ENCODE measurements at places on chromosomes 16 and 17.

- no peak for DNase-seq
Measured at GRCh38 chr17:1271030-1271423, 783 bp downstream of the BHLHA9 start.

DNA sequence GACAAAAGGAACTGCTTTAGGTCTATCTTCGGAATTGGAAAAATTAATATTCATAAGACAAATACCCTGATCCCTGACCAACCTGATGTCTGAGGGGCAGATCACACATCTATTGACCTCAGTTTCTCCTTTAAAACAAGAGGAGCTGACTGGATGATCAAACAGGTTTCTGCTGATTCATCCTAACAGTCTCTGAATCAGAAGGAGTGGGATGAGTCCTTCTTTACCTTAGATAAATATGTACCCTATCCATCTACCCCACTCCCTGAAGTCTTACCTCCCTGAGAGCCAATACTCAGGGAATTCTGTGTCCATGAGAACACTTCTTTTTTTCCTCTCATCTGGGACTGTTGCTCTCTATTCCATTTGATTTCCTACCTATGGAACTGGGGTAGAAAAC is 80.3 kb upstream of the CRHR1 start:
- DNase-seq: no peak

GRCh38 chr16:56277075-56277474 is 85.8 kb downstream of the GNAO1 start:
- no peak for DNase-seq

- DNase-seq: no peak
Measured at GRCh38 chr17:72165192-72165866, 44.5 kb downstream of the SOX9 start.

GRCh38 chr17:78576389-78577112 is 645 bp downstream of the DNAH17 start:
- DNase-seq: no peak

- peak; percentile 87 for DNase-seq
Measured at GRCh38 chr17:39621523-39622379, 5.0 kb upstream of the PPP1R1B start.

GRCh38 chr17:81394921-81395599 is at the start of gene BAHCC1:
Gene BAHCC1, plus strand, starts transcription at chr17:81395457. Its CDS starts 4,283 bp downstream, at chr17:81399740.
- DNase-seq: peak; percentile 66

DNA sequence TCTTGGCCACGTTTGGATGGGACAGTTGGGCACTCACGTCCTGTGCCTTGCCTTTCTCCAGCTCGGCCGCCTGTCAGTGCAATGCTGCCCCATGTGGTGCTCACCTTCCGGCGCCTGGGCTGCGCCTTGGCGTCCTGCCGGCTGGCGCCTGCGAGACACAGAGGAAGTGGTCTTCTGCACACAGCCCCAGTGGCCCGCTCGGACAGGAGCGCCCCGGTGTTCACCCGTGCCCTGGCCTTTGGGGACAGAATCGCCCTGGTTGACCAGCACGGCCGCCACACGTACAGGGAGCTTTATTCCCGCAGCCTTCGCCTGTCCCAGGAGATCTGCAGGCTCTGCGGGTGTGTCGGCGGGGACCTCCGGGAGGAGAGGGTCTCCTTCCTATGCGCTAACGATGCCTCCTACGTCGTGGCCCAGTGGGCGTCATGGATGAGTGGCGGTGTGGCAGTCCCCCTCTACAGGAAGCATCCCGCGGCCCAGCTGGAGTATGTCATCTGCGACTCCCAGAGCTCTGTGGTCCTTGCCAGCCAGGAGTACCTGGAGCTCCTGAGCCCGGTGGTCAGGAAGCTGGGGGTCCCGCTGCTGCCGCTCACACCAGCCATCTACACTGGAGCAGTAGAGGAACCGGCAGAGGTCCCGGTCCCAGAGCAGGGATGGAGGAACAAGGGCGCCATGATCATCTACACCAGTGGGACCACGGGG is 7.1 kb downstream of the ACSF3 start:
- no peak for DNase-seq

- no peak for DNase-seq
Measured at GRCh38 chr17:68613739-68614298, 12.7 kb upstream of the FAM20A start.

- no peak for DNase-seq
Measured at GRCh38 chr17:49995055-49995738, at the start of gene DLX3. Gene DLX3, minus strand, starts transcription at chr17:49995224. Its CDS starts 226 bp downstream, at chr17:49994998.

- no peak for DNase-seq
Measured at GRCh38 chr17:54405826-54406225, 494.8 kb upstream of the TOM1L1 start.

DNA sequence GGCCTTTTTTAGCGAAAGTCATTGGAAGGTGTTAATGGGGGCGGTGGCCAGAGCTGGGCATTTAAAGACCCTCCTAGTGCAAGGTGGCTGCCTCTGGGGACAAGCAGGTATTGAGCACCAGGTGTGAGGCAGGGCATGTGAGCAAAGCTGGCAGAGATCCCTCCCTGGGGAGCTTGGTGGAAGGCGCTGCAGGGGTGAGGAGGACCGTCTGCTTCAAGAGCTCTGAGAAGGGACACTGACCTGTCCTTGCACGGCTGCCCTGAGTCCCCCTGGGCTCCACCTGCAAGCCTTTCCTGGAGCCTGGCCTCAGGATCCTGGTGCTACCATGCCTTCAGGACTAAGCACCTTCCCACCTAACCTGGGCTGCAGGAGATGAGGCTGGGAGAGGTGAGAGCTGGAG is 127.0 kb upstream of the CIBAR2 start:
- no peak for DNase-seq

DNA sequence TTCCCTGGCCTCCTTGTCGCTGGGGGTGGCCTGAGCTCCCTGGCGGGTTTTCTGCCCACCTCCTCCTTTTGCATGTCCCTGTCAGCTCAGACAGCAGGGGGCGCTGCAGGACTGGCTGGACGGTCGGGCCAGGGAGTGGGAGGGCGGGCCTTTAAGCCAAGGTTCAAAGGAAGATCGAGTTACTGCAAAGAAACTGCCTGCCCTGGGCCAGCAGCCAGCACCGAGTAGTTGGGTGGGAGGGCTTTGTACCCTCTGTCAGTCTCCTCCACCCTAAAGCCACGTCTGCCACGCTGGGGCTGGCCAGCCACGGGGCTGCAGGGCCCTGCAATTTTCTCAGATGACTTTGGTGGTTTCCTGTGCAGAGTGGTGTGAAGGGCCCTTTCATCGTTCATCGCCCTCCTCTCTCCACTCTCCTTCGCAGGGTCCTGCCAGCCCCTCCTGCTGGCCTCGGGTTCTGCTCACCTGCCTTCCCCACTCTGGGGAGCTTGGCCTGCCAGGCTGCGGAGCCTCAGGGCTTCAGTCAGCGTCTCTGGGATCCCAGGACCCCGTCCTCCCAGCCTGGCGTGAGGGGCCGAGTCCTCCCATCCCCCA is 12.3 kb downstream of the GPR142 start:
- DNase-seq: peak; percentile 92

- DNase-seq: no peak
Measured at GRCh38 chr16:85750827-85751697, at the start of gene C16orf74. Gene C16orf74, minus strand, starts transcription at chr16:85751096. Its CDS starts 15,879 bp downstream, at chr16:85735217.

DNA sequence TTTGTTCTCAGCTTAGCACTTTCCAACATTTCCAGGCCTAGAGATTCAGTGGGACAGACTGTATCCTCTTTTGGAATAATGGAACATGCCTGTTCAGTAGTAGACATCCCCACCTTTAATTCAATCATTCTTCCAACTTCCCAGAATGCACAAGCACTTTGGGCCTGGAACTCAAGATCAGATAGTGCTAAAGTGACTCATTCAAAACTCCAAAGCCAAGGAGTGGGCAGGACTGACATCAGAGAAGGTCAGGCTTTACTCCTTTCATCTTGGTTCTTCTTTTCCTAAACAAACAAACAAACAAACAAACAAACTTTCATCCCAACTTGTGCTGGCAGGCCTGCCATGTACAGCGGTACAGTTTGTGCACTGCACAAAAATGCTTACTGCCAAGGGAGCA is 172.0 kb downstream of the AXIN2 start:
- DNase-seq: no peak

- DNase-seq: no peak
Measured at GRCh38 chr17:81245665-81246342, 6.7 kb downstream of the NDUFAF8 start.

Data from activated T-cell treated with anti-CD3 and anti-CD28 coated beads for 4 hours (primary cell).